ENCODE measurements at places on chromosomes 16 and 17.

DNA sequence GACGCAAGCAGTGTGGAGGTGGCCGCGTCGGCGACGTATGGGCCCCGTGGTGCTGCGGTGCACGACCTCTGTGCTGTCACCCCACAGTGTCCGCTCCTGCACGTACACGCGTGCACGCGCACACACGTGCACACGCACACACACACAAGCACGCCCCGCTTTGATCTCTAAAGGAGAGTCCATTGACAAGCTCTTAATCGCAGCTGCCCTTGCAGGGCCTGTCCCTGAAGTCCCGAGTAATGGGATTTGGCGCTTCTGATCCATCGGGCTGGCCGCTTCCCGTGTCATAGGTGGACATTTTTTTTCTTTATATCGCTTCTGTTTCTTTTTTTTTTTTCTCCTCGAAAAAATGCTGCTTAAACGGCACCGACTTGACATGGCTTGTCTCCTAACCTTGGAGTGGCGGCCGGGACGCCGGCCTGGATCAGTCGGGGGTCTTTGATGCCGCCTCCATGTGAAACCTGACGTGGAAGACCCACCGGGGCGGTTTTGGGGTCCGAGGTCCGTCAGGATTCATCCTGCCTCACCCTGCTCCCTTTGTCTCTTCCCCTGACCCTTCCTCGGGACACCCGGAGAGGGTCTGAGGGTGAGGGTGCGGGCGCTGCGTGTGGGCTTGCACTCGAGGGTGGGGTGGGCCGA, 8.3 kb upstream of the AXIN1 start:
- DNase-seq: no peak

- no peak for DNase-seq
Measured at GRCh38 chr17:31570951-31571892, 179.7 kb downstream of the RAB11FIP4 start.

DNA sequence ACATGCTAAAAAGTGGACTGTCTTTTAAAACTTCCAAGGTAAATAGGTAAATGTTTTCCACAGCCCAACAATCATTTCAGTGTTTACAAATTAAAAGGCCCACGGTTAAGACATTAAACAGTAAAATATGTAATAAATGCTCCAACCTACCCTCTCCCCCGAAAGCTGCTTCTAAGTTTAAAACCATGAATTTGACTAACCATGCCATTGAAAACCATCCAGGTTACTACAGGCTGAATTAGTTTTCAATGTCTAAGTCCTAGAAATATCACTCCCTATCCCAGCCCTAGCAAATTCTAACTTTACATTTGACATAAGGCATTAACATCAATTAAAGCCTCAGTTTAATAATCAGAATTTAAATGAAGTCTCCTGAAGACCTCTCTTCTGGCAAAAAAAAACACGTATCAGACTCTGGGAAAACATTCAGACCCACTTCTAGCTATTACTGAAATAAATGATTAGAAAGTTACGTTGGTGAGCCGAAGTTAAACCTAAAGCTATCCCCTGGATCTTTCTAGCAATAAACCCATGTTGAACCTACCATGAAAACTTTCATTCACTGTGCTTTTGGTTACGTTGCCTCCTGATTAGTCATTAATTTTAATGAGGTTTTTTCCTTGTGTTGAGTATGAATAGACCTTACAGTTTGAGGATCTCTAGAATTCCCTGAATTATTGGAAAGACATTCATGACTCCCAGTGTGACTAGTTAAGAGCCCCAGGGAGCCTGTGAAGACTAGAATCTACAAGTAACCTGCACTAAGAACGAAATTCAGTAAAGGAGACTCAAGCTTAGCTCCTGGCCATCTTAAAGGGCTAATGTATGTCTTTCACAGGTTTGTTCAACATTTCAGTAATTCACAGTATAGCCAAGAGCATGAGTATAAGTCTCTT, 1.7 kb upstream of the POLG2 start:
- DNase-seq: no peak

GRCh38 chr17:59807892-59808509, 84.7 kb downstream of the TUBD1 start:
- no peak for DNase-seq

- DNase-seq: no peak
Measured at GRCh38 chr16:56426585-56426984, 1.2 kb upstream of the AMFR start.

GRCh38 chr17:34379868-34380267, 16.8 kb upstream of the CCL1 start:
- no peak for DNase-seq

GRCh38 chr16:79571065-79571902, 29.3 kb downstream of the MAF start:
- DNase-seq: no peak

GRCh38 chr17:4969047-4969550, 1.5 kb upstream of the SPAG7 start:
- no peak for DNase-seq
